PC-3 (cell line): ENCODE measurements at places on chromosomes 1 and 21.

DNA sequence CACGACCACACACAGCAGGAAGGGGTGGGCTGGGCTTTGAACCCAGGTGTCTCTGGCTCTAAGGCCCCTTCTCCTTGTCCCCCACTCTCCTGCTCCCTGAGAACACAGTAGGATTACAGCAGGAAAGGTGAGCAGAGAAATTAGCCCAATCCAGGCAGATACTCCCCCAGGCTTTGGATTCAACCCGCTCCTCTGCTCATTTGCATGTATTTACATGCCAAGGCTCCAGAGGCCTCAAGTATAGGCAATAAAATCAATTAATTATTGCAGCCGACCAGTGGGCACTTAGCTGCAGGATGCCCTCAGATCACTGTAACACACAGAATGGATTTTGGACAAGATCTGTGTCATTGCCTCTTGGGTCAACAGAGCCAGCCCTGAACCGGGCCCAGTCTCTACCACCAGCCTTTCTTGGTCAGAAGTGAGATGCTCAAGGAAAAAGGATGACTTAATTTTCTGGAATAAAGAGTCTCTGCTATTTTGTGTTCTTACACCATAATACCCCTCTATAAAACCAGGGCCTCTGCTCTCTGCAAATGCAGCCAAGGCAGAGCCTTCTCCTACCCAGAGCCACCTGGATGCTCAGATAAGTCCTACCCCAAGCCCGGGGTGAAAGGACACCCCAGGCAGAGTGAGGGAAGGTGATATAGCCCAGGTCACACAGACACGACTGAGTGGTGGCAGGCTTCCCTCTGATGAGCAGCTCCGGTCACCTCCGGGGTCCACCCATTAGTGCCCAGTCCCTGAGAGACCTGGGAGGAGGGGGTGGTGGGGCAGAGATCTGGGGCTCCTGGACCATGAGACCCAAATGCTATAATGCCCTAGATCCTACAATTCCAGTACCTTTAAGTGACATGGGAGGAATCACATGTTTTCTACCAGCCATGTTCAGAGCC lies 28.9 kb downstream of the MATN1 start:
- no peak for DNase-seq

DNA sequence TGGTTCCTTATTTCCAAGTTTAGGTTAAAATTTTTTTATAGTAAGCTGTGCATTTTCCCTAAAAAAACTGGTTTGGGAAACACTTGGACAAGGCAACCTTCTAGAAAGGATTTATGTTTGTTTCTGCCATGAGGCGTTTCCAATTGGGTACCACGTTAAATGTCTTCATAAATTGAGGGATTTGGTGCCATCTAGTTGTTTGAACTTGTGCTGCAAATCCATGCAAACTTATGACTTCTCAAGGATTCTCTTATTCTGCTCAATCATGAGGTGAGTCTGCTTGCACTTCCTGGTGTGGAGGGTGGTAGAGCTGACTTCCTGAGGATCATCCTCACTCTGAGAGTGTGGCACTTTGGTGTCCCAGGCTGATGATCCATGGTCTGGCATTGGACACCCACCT lies 123.3 kb downstream of the PCNX2 start:
- DNase-seq: peak; percentile 89

GRCh38 chr1:36656271-36656670 lies 173.6 kb upstream of the CSF3R start:
- DNase-seq: no peak

GRCh38 chr1:94239796-94240195 lies 2.4 kb upstream of the ARHGAP29 start:
- DNase-seq: peak; percentile 48

GRCh38 chr1:212852105-212852688 lies 4.7 kb upstream of the SPATA45 start:
- DNase-seq: no peak

DNA sequence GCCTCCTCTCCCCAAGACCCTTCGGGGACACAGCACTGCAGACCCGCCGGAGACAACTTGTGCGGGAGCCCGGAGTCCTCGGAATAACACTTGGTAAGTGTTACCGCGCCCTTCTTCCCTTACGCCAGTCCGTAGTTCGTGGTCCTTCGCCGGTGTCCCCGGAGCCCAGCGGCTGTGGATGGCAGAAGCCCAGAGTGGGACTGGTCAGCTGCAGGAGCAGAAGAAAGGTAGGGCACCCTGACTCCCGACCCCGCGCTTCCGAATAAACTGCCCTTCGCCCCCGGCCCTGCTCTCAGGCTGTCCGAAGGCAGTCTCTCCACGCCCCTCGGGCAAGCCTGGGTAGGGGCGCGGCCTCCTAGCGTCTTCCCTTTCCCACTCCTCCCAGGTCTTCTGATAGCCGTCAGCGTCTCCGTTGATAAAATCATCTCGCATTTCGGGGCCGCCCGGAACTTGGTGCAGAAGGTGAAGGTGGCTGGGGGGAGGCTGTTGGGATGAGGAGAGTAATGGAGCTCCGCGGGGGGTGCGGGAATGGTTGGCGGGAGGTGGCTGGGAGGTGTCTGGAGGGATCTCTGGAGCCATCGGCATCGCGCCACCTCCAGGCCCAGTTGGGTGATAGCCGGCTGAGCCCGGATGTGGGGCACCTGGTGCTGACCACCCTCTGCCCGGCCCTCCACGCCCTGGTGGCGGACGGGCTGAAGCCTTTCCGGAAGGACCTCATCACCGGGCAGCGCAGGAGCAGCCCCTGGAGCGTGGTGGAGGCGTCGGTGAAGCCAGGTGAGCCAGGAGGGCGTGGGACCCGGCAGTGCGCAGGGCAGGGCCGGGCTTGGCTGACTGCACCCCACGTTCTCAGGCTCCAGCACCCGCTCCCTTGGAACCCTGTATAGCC lies 4.3 kb downstream of the RUSC1 start:
- peak; percentile 73 for DNase-seq

- no peak for DNase-seq
These were observed 44.2 kb downstream of the ELK4 start for GRCh38 chr1:205587581-205587980.

DNA sequence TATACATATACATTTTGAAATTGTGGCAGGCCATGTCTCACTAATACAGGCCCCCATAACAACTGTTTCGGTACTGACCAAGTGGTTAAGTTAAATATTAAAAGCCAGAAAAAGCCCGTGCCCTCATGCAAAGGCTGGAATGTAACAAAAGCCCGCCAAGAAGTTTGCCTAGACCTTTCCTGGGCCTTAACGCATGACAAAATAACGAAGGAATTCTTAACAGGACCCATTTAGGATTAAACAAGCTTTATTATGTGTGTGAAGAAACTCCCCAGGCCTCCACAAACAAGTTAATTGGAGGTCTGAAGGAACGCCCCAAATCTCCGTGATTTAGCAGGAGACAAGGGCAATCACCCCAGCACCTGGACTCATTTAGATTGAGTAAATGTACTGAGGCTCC lies 42.4 kb downstream of the TNFSF4 start:
- no peak for DNase-seq

- DNase-seq: peak; percentile 7
These were observed 625.3 kb downstream of the KIF26B start for GRCh38 chr1:245779797-245780755.

GRCh38 chr1:79817031-79817560 lies 810.6 kb upstream of the ADGRL4 start:
- DNase-seq: peak; percentile 5

- DNase-seq: no peak
These were observed 13.4 kb downstream of the THEMIS2 start for GRCh38 chr1:27885621-27886352.

DNA sequence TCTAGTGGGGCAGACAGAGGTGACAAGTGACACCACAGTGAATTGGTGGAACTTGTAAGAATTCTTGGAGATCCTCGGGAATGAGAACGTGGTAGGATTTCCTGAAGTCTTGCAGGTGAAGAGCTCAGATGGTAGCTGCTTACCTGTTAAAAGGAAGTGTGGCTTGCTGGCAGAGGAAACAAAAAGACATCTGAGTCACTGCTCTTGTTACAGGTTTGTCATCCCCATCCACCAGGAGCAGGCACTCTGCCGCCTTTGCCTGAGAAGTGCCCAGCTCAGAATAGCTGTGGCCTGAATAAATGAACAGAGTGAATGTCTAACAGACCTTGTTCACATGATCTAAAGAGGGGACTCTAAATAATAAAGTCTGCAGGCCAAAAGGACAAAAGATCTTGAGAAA lies 12.3 kb upstream of the ZSCAN20 start:
- DNase-seq: peak; percentile 75

DNA sequence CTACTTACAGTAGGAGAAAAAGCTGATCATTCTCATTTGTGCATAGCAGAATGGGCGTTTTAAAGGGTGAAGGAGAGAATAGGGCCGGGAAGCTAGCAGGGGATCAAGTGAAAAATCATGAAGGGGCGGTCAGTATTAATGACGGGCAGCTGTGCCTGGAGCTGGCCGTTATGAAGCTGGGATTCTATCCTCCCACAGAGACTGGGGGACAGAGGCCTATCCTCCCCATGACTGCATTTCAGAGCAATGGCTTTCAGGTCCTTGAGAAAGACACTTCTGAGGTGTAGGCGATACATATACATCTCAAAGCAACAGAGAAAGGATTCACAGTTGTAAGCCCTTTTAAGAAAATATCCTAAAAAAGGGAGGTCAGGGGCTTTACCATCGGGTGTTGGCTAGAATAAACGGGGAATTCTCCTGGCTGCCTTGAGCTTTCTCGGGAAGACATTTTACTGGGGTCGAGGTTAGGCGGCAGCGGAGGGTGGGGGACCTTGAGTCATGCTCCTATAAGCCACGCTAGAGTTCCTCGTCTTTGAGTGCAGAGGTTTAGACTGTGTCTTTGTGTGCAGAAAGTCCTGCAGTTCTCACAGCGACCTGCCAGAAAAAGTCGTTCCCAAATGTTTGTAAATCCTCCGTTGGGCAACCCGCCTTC lies 559 bp upstream of the MTARC2 start:
- no peak for DNase-seq

DNA sequence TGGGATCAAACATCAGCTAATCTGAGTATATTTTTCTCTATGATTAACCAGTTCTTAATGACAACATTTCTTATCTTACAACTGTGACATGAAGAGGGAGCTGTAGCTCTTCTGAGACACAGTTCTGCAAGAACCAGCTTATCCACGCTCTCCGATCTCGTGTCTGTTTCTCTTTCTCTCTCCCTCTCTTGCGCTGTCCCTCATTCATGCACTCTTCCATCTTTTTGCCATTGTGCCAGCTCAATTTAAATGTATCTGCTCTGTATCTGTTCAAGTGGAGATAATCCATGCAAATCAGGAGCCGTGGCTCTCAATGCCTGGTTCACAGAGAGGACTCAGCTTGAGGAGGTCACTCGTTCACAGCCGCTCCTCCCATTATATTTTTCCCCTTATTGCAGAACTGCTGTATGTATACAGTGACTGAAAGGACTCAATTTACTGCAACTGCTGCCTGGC lies 494.7 kb upstream of the ADGRL2 start:
- DNase-seq: peak; percentile 38

DNA sequence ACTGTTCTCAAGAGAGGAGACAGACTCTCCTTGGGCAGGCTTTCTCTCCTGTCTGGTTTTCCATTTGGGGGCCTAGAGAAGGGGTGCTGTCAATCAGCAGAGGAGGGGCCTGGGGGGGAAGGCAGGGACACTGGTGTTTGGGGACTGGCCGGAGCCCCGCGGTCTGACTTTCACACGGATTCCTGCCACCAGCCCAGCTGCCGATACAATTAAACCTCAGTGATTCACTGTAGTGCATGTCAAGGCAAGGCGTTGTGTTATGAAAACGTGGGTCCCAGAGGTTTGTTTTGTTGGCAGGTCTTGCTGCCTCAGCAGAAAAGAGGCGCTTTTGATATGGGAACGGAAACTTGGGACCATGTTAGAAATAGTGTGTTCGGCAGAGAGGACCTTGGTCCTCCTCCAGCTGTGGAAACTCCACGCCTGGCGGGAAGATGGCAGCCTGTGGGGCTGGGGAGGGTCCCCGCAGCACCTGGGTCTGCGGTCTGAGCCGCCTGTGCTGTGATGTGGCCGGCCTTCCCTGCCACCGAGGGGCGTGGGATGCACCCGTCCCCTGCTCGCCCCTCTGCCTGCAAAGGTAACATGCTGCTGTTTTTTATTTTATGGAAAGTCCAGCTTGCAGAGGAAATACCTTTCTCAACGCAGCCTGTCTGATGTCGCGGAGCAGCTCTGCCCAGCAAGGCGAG lies 47.6 kb downstream of the SPSB1 start:
- DNase-seq: no peak

DNA sequence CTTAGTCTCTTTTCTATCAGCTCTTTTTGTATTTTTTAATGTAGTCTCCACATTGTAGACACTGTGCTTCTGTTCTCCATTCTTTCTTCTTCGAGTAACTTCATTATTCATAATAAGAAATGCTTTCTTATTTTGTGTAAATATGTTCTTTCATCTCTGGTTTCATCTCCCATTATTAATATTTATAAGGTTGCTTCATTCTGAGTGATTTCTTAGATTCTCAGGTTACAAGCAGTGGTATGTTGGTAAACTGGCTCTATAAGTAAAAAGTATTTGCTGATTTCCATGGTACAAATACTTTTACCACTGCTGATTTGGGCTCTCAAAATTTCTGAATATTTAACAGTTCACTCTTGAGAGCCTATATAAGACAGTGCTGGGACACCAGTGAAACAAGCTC lies 81.3 kb downstream of the CDC14A start:
- peak; percentile 29 for DNase-seq

- no peak for DNase-seq
These were observed 131.9 kb downstream of the CYYR1 start for GRCh38 chr21:26441149-26441548.

DNA sequence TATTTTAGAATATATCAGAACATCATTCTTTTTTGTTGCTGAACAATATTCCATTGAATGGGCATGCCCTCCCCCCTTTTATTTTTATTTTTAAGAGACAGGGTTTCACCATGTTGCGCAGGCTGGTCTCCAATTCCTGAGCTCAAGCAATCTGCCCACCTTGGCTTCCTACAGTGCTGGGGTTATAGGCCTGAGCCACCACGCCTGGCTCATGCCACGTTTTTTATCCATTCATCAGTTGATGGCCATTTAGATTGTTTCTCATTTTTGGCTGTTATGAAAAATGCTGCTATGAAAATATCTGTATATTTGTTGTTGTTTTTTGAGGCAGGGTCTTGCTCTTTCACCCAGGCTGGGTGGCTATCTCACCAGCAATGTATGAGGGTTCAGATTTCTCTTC lies 19.8 kb downstream of the SPEN start:
- no peak for DNase-seq

DNA sequence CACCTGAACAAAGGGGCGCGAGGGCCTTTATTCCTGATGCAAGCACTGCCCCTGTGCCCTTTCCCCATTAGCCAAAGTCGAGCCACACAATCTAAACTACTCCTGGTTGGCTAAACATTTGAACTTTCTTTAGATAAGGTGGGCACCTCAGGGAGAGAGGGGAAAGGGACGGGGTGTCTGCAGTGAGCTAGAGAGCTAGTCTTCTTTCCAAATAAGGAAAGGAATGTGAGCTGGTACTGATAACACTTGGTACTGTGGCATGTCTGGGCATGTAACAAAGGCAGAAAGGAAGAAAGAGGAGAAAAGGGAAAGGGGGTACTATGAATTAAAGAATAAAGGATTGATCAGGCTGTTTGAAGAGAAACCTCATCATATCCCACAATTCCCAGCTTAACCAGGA lies 62.8 kb downstream of the OVGP1 start:
- no peak for DNase-seq

DNA sequence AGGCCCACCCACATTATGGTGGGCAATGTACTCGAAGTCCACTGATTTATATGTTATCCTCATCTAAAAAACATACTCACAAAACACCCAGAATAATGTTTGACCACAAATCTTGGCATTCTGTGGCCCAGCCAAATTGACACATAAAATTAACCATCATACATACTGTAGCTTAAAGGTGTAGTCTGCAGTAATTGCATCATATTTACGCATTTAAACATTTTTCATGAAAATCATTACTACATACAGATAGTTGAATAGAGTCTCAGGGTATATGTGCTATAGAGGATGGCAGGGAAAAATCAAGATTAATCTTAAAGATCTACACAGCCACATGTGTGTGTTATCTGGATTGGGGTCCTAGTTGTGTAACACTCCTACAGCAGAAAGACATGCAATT lies 14.5 kb downstream of the ZNF697 start:
- DNase-seq: no peak
